ENCODE measurements at places on chromosomes 2 and 18.
A peak's percentile ranks its signal among the peaks of the same experiment; 100 is the strongest.

GRCh38 chr18:36095936-36096519 lies 28.7 kb upstream of the RPRD1A start:
- DNase-seq, result no peak

GRCh38 chr2:197137826-197138477 lies 172.6 kb downstream of the ANKRD44 start:
- DNase-seq, result no peak

GRCh38 chr2:202941771-202942170 lies 29.7 kb downstream of the CARF start:
- DNase-seq, result no peak

DNA sequence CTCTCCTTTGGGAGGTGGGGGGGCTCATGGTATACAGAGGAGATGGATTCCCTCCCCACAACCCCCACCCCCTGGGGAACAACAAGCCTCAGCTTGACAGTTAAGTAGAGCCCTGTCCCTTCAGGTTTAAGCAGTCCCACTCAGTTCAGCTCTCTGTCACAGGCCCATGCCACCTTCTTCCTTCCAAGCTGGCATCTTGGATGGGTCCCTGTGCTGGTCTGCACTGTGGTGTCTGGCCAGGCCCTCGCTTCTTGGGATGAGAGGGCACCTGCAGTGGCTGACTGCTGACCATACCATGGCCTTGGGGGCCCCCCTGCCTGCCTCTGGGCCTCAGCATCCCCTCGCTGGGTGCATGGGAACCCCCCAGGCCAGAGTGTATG lies 20.4 kb upstream of the GPR17 start:
- no peak for DNase-seq

- no peak for DNase-seq
Measured at GRCh38 chr2:25506226-25506625, 164.5 kb upstream of the DNMT3A start.

- no peak for DNase-seq
Measured at GRCh38 chr2:101983486-101983885, 8.3 kb upstream of the IL1R2 start.

DNA sequence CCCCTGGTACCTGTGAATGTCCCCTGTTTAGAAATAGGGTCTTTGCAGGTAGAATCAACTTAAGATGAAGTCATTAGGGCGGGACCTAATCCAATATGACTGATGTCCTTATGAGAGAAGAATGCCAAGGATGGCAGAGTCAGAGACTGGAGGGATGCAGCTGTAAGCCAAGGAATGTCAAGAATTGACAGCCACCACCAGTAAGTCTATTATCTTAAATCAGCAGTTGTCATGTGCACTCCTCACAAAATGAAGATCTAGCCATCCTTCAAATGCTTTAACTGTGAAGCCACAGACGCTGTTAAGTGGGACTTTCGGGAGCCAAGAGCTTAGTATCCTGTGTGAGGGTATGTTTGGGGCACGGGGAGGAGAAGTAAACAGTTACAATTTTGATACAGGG lies 83.2 kb downstream of the ITGA4 start:
- DNase-seq, result no peak

- peak; percentile 12 for DNase-seq
Measured at GRCh38 chr2:236343400-236344161, 79.4 kb upstream of the ASB18 start.

GRCh38 chr2:219578811-219579613 lies 6.9 kb downstream of the INHA start:
- DNase-seq, result no peak
